ENCODE measurements at places on chromosomes 1 and 21.

DNA sequence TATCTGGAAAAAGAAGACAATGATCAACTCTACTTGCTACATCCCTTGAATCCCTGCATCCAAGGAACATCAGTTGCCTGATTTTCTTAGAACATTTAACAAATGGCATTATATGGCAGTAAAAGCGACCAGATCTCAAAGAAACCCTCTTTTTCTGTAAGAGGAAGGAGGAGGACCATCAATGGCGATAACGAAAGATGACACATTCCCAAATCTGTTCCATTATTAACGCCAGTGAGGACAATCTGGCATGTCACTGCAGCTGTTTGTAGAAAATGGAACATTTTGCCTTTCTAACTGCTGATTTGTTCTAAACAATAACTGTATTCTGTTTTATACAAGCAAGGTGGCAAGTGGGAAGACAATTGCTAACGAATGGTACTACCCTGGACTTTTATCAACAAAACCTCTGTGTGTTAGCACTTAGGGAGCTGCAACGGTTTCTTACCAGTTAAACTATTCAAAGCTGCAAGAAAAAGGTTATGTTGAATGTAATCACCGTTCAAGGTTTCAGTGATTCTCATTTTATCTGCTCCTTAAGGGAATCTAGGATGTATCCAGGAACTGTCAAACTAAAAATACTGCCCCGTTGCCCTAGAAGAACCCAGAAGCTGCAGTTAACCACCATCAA is 251.9 kb downstream of the SDCCAG8 start:
- no peak for DNase-seq

- peak; percentile 44 for DNase-seq
These were observed 57.6 kb upstream of the JUN start for GRCh38 chr1:58841455-58841854.

GRCh38 chr1:28646040-28646439 is 2.4 kb upstream of the RNU11 start:
- DNase-seq: no peak

- DNase-seq: peak; percentile 66
These were observed 574 bp downstream of the ITPKB start for GRCh38 chr1:226738421-226738994.

DNA sequence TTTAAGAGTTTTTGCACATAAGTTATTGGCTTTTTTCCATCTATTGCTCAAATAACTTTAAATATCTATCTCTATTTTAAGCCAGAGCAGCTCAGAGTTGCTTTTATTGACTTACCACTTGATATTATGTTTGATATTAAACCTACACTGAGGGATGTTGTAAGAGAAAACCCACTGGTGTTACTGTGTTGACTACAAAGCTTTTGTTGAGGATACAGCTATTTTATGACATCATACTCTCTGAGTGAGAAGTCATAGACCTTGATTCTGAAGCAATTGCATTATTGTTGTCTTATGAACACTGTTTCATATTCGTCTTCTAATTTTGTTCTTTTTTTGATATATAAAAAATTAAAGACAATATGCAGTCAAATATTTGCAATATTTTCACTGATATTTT is 560.4 kb downstream of the PTBP2 start:
- DNase-seq: no peak

- peak; percentile 69 for DNase-seq
These were observed 129.2 kb downstream of the ADAMTS1 start for GRCh38 chr21:26715878-26716506.

- DNase-seq: no peak
These were observed 78.6 kb downstream of the TIAM1 start for GRCh38 chr21:31265366-31266013.

GRCh38 chr1:42767510-42768000 is 506 bp downstream of the C1orf50 start:
- DNase-seq: peak; percentile 76

GRCh38 chr1:106756752-106757151 is 299.7 kb upstream of the PRMT6 start:
- no peak for DNase-seq

- no peak for DNase-seq
These were observed 29.9 kb downstream of the TMCO1 start for GRCh38 chr1:165738794-165739193.

DNA sequence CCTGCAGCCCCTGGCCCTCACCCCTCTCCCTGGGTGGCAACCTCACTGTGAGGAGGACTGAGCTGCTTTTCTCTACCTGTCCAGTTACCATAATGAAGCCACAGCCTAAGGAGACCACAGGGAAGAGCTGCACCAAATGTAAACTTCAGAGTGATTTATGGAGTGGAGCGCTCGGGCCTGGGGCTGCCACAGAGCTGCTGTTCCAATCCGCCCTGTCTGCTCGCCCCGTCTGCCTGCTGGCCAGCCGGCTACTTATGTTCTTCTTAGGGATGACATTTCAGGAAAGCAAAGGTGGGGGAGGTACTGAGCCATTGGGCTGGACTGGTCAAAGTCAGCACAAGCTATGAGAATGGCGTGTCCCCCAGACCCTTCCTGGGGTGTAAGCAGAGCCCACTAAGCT is 17.9 kb downstream of the SYT6 start:
- no peak for DNase-seq

- DNase-seq: no peak
These were observed 57.6 kb downstream of the PCNT start for GRCh38 chr21:46381541-46381940.

DNA sequence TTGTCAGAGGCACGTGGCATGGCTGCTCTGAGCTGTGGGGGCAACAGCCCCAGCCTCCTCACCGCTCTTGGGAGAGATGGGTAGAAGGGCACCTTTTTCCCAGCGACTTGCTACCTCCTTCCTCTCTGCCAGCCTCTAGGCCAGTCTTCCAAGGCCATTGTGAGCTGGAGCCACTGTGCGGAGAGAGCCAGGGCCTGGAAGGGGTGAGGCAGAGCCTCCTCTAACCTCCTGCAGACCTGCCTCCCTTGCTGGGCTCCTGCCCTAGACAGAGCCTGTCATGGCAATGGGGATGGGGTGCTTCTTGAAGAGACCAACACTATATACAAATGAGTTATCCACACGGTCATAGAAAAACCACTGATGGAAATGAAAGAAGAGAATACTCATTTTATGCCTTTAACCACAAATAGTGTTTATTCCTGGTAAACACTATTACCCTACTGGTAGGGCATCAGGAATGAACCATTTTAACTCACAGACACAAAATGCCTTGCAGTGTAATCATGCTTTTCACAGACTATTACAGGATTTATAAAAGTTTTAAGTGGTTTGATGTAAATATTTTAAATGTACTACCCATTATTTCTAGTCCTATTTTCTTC is 5.0 kb upstream of the IGFN1 start:
- DNase-seq: no peak

DNA sequence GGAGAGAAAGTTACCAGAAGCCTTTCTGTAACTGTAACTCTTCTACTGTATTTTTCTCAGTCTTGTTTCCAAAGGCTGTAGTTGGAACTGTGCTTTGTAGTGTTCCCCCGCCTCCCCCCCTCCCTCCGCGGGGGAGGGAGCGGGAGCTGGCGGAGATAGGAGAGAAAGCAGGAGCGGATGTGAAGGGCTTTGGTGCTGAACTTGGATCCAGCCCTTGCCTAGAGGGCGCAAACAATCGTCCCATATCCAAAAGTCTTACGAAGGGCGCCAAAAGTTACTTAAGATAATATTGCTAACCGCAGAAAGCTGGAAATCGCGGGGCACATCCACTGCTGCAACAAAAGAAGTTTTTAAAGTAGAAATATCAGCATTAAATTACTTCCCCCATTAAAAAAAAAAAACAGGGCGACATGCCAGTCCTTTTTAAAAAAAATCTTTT is 2.4 kb upstream of the NFIA start:
- peak; percentile 79 for DNase-seq

DNA sequence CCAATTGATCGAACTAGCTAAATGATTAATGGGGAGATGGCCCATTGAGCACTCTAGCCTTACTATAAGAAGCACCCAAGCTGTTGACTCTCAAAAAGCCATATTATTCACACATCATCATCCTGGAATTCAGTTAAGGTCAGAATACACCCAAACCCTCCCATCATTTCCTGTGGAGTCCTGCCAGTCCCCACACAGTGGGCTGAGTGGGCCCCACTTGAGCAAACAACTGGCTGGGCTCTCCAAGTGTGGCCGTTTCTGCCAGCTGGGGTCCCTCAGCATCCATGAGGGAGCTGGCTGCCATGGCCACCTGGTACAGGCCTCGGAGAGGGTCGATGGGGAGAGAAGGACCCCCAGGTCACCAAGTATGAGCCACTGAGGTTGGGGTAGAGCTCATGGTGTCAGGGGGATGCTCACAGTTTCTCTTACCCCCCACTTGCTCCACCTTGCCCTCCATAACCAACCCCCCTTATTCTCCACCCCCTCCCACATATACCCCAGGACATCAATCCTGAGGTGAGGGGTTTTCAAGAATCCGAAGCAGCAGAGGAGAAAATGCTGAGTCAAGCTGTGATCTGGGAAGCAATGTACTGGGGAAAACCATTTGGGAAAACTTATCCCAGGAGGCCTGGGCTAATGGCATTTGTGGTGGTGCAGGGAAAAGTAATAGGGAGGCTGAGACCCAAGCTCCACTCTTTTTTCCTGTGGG is 60.3 kb downstream of the UBE2T start:
- DNase-seq: no peak

DNA sequence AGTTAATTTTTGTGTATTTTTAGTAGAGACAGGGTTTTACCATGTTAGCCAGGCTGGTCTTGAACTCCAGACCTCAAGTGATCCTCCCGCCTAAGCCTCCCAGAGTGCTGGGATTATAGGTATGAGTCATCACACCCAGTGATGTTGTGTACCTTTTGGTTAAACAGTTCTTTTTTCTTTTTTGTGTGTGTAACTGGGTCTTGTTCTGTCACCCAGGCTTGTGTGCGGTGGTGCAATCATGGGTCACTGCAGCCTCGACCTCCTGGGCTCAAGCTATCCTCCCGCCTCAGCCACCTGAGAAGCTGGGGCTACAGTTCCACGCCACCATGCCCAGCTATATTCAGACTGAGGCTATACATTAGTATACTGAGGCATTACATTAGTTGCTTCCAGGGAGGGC is 37.8 kb downstream of the GABPB2 start:
- no peak for DNase-seq

DNA sequence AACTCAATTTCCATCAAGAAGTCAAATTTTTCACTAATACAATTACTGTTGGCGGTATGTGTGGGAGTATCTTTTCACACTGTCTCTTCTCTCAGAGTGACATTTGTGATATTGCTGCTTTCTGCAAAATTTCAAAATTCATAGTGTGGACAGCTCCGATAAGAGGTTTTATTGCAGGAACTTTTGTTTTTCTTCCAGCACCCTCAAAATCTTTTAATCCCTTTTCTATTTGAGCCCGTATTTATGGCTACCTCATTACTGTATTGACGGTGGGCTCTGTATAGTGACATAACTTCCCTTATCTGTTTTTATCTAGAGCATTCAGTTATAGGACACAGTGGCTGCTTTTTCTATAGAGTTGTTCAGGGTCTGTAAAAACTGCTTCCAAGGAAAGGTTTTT is 794.4 kb upstream of the TMPRSS15 start:
- DNase-seq: no peak

DNA sequence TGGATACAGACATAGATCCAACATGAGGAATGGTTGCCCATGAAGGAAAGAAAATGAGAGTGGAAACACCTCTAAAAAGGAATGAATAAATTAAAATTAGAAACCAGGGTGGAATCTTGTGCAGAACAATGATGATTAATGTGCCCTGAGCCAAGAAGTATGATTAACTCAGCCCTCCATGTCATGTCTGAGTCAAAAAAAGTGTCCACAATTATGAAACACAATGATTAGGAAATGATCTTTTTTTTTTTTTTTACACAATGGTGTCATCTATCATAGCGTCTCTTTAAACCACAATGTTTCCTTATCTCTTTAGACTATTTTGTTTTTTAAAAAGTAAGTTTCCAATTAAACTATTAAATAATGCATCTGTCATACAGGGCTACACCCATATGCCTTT is 78.9 kb upstream of the RAB4A start:
- no peak for DNase-seq

DNA sequence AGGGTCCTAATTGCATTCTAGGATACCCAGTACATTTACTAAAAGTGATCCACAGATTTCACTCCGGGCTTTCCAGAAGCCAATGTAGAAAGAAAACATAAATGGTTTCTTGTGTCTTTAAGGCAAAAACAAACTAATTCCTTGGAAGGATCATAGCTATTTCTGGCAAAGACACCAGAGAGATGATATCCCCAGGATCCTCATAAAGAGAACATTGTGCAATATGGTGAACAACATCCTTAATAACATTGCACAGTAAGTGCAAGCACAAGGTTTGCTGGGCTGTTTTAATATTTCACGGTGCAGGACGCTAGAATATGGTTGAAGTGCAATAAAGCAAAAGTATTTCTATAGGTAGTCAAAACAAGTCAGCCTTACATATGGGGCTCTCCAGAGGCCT is 83.0 kb downstream of the NTPCR start:
- no peak for DNase-seq

DNA sequence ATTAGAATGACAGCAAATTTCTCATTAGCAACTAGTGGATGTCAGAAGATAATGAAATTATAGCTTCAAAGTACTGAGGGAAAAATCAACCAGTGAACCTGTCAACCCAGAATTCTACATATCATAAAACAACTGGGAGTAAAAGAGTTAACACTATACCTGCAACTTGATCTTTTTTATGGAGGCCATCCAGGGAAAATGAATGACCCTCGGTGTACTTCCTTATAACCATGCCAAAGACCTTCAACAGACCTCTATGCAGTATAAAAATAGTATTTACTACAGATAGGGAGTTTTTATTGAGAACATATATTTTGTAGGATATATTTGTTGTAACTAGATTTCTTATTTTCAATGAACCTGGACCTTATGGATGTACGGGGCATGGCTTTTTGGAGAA is 392.5 kb upstream of the ZRANB2 start:
- DNase-seq: no peak

- no peak for DNase-seq
These were observed 607.1 kb downstream of the PTPRC start for GRCh38 chr1:199245946-199246345.

DNA sequence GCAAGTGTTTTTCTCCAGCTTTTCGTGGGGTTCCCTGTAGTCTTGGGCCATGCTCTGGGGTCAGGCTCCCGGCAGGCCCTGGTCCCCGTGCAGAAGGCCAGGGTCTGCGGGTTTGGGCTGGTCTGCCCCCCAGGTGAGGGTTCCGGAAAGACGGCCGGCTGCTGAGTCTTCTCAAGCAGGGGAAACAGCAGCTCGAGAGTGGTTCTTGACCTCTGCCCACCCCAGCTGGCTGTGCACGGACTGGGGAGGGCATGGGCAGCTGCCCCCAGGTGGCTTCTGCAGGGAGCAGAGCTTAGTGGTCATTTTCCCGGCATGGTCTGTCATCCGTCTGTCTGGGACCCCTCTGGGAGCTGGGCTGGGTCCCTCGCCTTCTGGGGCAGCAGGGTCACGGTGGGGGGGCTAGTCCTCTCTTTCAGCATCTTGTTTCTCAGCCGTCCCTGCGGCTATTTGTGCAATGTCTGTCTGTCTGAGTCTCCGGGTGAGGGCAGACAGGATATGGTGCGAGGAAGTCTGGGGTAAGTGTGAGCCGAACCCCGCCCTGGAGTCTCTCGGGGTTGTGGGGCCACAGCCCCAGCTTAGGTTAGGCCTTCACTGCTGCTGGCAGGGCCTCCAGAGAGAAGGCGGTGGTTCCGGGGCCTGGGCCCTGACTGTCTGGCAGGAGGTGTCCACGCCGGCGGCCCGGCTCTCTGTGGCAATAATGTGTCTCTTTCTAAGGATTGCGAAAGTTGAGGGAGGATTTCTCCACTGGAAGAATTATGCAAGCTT is 6.1 kb downstream of the SKI start:
- DNase-seq: no peak
